ENCODE measurements at places on chromosomes 12 and 14.

GRCh38 chr12:47349137-47350061 is 269.6 kb upstream of the AMIGO2 start:
- no peak for DNase-seq

- DNase-seq: no peak
Observed at GRCh38 chr12:109820816-109821381, 12.3 kb downstream of the TRPV4 start.

- no peak for DNase-seq
Observed at GRCh38 chr12:2547273-2548044, 247.3 kb upstream of the FKBP4 start.

GRCh38 chr12:88063375-88063774 is 34.2 kb upstream of the C12orf50 start:
- DNase-seq: no peak

GRCh38 chr12:25781232-25781631 is 177.2 kb upstream of the RASSF8 start:
- DNase-seq: no peak

GRCh38 chr12:61037792-61038191 is 1222.4 kb upstream of the USP15 start:
- no peak for DNase-seq

- no peak for DNase-seq
Observed at GRCh38 chr12:24020397-24021163, 71.1 kb upstream of the SOX5 start.

- no peak for DNase-seq
Observed at GRCh38 chr14:98698341-98698740, 573.7 kb downstream of the BCL11B start.

- DNase-seq: no peak
Observed at GRCh38 chr12:135138-135537, 68.6 kb downstream of the IQSEC3 start.

Measured in amniotic stem cell (primary cell).